Renal cortex interstitium (tissue), 15 donors: ENCODE measurements at places on chromosomes 16 and 17.
A peak's percentile ranks its signal among the peaks of the same experiment; 100 is the strongest.

GRCh38 chr17:78774956-78775571, 7.0 kb downstream of the CYTH1 start:
- DNase-seq: no peak

- no peak for DNase-seq
Observed at GRCh38 chr17:58303971-58304749, 23.4 kb upstream of the MPO start.

- no peak for DNase-seq
Observed at GRCh38 chr17:50422738-50423137, 3.3 kb upstream of the ACSF2 start.

DNA sequence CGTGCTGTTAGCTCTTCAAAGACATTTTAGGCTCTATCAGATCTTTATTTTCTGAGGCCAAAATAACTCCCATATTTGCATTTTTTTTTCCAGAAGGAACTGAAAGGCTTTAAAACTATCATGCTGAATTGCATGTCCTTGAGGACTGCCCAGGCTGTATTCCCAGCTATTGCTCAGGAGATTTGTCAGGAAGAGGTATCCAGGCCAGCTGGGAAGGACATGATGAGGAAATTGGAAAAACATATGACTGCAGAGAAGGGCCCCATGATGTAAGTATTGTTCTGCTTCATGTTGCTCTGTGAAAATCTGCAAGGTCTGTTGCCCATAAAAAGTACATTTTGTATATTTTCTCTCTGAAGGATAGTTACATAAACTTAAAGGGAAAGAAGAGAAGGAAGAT, 5.7 kb downstream of the CDC6 start:
- no peak for DNase-seq

DNA sequence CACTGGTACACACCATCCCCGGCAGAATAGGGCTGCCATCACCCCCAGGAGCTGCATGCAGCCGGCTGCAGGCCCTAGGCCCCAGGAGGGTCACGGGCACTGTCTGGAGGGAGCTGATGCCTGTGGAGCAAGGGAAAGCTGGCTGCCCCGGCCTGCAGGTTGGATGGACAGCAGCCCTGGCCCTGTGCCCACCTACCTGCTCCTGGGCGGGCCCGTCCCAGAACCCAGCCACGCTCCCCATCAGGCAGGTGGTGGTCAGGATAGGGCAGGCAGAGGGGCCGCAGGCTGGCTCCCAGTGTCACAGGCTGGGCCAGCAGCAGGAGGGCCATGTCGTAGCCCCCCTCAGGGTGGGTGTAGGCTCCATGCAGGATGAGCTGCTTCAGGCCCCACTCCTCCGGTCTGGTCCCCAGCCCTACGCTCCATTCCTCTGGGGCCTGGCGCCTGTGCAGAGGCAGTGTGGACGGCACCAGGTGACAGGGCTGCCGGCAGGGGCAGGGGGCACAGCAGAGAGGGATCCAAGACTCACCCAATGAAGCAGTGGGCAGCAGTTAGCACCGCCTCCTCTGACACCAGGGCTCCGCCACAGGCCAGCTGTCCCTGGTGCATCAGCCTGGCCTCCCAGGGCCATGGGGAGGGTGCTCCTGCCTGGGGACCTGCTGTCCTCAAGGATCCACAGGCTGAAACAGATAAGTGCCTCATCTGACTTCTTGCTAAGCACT, 4.0 kb downstream of the PRSS53 start:
- no peak for DNase-seq

GRCh38 chr16:554640-555365, 5.4 kb upstream of the PRR35 start:
- DNase-seq: no peak

DNA sequence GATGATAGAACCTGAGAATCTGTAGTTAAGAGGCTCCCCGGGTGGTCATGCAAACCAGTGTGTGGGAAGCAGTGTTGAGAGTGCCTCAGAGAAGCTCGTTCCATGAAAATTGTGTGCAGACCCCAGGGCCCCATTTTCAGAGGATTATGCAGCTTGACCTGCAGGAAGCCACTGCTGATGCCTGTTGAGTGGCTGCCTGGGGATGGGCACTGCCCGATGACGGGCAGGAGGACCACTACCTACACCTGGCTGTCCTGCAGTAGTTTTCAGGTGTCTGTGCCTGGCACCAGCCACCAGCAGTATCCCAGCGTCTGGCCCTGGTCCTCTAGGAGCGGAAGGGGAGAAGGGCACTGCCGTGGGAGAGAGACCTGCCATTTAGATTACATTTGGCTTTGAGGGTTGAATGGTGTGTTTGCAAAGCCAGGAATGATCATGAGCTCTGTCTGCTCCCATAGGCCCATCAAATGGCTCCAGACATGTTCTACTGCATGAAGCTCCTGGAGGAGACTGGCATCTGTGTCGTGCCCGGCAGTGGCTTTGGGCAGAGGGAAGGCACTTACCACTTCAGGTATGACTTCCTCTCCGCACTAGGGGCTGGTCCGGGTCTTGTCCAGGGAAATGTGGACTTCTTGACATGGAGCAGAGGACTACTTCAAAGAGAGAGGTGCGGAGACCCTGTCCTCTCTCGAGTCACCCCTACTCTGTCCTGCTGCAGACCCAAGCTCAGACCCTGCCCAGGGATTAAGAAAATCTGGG, 42.5 kb downstream of the GPT2 start:
- DNase-seq: no peak

DNA sequence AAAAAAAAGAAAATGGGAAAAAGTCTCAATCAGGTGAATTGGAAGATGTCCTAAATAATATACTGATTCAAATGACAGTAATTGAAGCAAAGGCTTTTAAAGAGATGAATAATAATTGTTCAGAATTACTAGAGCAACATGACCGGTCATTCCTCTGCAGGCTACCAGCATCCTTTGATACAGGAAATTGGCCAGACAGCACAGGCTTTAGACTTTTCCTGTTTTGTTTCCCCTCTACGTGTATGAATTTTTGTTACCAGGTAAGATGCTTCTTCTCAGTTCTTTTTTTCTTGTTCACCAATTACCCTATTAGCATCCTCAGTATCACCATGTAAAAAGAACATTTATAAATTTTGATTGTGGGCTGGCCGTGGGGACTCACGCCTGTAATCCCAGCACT, 77.5 kb downstream of the RPGRIP1L start:
- no peak for DNase-seq

DNA sequence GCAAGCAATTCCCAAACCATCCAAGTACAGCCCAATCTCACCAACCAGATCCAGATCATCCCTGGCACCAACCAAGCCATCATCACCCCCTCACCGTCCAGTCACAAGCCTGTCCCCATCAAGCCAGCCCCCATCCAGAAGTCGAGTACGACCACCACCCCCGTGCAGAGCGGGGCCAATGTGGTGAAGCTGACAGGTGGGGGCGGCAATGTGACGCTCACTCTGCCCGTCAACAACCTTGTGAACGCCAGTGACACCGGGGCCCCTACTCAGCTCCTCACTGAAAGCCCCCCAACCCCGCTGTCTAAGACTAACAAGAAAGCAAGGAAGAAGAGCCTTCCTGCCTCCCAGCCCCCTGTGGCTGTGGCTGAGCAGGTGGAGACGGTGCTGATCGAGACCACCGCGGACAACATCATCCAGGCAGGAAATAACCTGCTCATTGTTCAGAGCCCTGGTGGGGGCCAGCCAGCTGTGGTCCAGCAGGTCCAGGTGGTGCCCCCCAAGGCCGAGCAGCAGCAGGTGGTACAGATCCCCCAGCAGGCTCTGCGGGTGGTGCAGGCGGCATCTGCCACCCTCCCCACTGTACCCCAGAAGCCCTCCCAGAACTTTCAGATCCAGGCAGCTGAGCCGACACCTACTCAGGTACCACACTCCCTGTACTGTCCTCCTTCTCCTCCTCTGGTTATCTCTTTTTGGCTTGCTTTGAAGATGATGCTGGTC, 20.6 kb downstream of the SP2 start:
- DNase-seq: no peak

- no peak for DNase-seq
Observed at GRCh38 chr16:28185696-28186095, 26.1 kb downstream of the XPO6 start.

GRCh38 chr17:60926466-60927183, 249.0 kb downstream of the BCAS3 start:
- no peak for DNase-seq

DNA sequence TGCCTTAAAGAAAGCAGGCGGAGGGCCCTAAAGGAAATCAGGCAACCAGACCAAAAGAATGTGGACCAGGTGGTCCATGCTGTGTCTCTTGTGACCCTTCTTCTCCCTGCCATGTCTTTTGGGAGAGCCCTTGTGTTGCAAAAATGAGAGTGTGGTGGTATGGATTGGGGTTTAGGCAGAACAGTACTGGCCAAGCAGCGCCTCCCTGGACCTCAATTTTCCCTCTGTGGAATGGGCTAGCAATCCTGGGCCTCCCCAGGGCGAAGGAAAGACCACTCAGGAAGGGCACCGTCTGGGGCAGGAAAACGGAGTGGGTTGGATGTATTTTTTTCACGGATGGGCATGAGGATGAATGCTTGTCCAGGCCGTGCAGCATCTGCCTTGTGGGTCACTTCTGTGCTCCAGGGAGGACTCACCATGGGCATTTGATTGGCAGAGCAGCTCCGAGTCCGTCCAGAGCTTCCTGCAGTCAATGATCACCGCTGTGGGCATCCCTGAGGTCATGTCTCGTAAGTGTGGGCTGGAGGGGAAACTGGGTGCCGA, 7.6 kb upstream of the NLRC5 start:
- no peak for DNase-seq

GRCh38 chr17:17635126-17635525, 43.6 kb upstream of the PEMT start:
- no peak for DNase-seq

DNA sequence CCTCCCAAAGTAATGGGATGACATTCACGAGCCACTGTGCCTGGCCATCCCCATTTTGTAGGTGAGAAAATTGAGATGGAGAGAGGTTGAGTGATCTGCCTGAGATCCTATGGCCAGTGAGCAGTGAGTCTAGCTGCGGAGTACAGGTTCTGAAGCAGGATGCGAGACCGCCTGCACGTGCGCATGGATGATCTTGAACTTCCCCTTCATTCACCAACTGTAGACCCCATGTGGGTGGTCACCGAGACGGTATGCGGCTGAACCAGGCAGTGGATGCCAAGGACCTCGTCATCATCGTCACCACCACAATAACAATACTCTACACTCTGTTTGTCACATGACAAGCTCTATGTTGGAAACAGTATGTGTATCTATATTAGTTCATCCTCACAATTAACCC, 6.2 kb upstream of the SPNS3 start:
- DNase-seq: no peak

- peak; percentile 64 for DNase-seq
Observed at GRCh38 chr16:711548-712320, 3.2 kb upstream of the METRN start.

DNA sequence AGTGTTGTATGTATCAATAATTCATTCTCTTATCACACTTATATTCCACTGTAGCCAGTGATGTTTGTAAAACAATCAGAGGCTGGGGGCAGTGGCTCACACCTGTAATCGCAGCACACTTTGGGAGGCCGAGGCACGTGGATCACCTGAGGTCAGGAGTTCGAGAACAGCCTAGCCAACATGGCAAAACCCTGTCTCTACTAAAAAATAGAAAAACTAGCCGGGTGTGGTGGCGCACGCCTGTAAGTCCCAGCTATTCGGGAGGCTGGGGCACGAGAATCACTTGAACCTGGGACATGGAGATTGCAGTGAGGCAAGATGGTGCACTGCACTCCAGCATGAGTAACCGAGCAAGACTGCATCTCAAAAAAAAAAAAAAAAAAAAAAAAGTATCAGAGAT, 217.0 kb downstream of the CPPED1 start:
- no peak for DNase-seq

- no peak for DNase-seq
Observed at GRCh38 chr17:45428050-45428617, 4.5 kb downstream of the ARHGAP27 start.

- DNase-seq: no peak
Observed at GRCh38 chr16:51409001-51409675, 258.1 kb upstream of the SALL1 start.

GRCh38 chr17:63350364-63350763, 95.7 kb downstream of the CYB561 start:
- DNase-seq: no peak

- DNase-seq: no peak
Observed at GRCh38 chr16:72727565-72727964, 320.4 kb downstream of the ZFHX3 start.

- DNase-seq: no peak
Observed at GRCh38 chr17:79836510-79836971, 2.7 kb downstream of the CBX4 start.

GRCh38 chr16:67431775-67432505, 1.0 kb downstream of the HSD11B2 start:
- DNase-seq: peak; percentile 51

DNA sequence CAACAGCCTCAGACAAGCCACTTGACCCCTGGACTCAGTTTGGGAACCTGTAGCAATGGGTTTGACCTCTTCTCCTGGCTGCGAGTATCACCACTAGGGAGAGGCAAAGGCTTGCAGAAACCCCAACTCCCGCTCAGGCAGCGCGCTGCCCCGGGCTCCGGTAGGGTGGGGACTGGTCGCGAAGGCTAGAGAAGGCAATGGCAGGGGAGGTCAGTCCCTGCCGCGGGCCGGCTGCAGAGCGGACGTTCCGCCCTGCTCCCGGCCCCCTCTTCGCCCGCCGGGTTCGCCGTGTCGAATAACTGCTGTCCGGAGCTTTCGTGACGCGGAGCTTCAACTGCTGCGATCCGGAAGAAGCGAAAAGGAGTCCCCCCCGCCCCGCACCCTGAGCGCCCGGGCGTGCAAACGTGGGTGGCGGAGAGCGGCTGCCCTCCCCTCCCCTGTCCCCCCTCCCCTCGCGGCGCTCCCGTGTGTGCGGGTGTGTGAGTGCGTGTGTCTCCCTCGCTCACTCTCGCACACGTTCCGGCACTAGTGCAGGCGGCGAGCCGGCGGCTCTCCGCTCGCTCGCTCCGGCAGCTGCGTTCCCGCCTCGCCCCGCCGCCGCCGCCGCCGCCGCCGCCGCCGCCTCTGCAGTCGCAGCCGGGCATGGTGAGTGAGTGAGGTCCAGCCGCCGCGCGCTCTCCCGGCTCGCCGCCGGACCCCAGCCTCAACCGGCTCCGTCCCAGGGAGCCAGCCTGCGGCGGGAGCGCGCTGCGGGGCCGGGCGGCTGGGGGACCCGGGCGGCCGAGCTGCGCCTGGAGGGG, 772 bp upstream of the SHISA6 start:
- DNase-seq: no peak

DNA sequence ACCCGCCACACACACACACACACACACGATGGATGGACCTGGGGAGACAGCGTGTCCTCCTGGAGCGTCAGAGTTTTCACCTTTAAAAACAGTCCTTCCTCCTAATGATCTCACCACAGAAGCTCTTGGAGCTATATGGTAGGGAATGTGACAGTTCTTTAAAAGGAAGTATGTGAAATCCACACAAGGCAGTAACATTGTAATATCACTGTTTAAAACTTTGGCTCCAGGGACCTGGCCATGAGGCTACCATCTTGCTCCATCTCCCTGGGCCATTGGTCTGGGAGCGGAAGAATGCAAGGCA, 302.4 kb downstream of the SOX9 start:
- no peak for DNase-seq
